ENCODE measurements at places on chromosomes 11 and 22. TPM values are rescaled to one million over a fixed set of nuclear protein-coding genes. Genes with fewer than 3 reads are reported as not detected.
A peak's percentile ranks its signal among the peaks of the same experiment; 100 is the strongest.

The CLTCL1 gene
- 6.5 TPM for total RNA-seq

The ALX4 gene
- total RNA-seq = not detected

GRCh38 chr11:46529095-46529905 lies 64.5 kb downstream of the AMBRA1 start:
- H3K27ac ChIP-seq = no peak overlapping the region
- no peaks in the 10 kb centered on the region for H3K27me3 ChIP-seq
- peak; percentile 7 for DNase-seq
- no peaks in the 10 kb centered on the region for H3K36me3 ChIP-seq
- H3K4me3 ChIP-seq = no peak overlapping the region

DNA sequence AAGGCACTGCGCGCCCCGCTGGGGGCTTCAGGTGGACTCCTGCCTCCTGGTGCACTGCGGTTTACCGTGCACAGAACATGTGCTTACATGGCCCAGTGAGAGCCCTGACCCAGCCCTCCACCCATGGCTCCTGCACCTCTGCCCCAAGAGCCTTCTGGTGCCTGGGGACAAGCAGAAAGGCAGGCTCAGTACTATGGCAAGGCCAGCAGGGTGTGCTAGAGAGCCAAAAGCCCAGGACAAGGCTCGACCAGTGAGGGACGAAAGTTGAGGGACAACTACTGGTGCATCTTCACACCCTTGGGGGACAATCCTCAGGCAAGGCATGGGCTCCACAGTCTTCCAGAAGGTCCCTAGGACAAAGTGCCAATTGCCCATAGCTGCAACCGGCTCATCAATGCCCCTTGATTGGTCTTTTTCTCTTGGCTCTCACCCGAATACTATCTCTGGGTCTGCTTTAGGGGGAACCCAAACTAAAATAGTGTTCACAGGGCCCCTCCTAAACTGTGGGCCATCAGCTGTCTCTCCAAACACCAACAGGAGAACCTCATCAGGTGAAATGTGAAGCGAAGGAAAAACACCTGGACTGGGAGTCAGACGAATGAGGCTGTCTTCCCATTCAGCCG lies 13.5 kb downstream of the PGA5 start:
- DNase-seq = no peak
- H3K4me1 ChIP-seq = no peaks in the 10 kb centered on the region
- H3K27me3 ChIP-seq = no peaks in the 10 kb centered on the region
- H3K36me3 ChIP-seq = no peaks in the 10 kb centered on the region
- H3K4me3 ChIP-seq = no peak overlapping the region

DNA sequence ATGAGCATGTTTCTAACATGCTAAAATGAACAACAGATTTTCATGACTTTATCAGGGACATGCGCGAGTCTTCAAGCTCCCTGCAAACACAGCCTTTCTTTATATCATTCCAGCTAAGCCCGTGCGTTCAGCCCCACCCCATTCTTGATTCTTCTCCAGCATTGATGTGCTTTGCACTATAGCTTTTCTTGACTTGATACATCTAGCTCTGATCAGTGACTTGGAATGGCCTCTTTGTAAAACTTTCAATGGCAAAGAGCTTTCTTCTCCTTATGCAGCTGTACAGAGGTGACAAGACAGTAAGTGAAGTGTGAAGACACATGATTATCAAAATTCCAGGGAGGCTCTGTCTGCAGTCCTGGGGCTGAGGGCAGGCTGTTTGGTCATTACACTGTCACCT lies 561.0 kb downstream of the OPCML start:
- no peaks in the 10 kb centered on the region for H3K4me1 ChIP-seq
- no peak overlapping the region for H3K4me3 ChIP-seq
- H3K36me3 ChIP-seq = no peaks in the 10 kb centered on the region
- no peak for DNase-seq

GRCh38 chr22:30823015-30823370 lies 128.3 kb downstream of the OSBP2 start:
- peak overlapping the region; percentile 43 for H3K4me3 ChIP-seq
- H3K27ac ChIP-seq = no peak overlapping the region
- peaks cover 25% of the 10 kb centered on the region for H3K4me1 ChIP-seq
- H3K27me3 ChIP-seq = no peaks in the 10 kb centered on the region

Measured in esophagus squamous epithelium (tissue), 5 donors.